ENCODE measurements at places on chromosomes 12 and 14.
A peak's percentile ranks its signal among the peaks of the same experiment; 100 is the strongest.

GRCh38 chr14:23569443-23570151 is 2.0 kb upstream of the AP1G2 start:
- DNase-seq = peak; percentile 16

DNA sequence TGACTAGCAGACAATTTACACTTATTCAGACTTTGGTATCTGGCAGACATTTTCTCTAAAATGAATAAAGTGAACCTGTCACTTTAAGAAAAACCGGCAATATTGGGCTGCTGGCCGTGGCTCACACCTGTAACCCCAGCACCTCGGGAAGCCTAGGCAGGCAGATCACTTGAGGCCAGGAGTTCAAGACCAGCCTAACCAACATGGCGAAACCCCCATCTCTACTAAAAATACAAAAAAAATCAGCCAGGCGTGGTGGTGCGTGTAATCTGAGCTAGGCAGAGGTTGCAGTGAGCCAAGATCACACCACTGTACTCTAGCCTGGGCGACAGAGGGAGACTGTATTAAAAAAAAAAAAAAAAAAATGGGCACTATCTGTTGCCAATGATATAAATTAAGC is 11.5 kb downstream of the DUSP16 start:
- no peak for DNase-seq

DNA sequence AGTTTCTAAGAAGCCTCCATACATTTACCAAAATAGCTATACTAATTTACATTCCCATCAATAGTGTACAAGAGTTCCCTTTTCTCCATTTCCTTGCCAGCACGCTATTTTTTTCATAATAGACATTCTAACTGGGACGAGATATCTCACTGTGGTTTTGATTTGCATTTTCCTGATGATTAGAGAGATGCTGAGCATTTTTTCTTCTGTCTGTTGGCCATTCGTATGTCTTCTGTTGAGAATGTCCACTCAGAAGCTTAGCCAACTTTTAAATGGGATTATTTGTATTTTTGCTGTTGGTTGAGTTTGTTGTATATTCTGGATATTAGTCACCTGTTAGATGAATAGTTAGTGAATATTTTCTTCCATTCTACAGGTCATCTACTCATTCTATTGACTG is 144.1 kb downstream of the PRKD1 start:
- DNase-seq = no peak

DNA sequence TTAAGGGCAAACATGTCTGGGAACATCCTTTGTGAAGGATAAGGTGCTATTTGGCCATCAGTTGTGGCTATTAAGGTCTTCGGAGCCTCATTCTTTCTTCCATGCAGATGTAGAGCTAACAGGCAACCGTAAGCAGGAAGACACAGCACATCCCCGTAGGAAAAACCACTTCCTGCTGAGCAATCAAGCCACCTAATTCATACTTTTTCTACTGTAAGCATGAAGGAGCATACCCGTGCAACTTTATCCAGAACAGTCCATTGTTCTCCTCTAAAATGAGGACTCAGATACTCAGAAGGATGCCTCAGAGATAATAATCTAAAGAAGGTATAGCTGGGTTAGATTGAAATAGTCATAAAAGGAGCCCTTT is 232.0 kb downstream of the PPM1H start:
- DNase-seq = no peak

DNA sequence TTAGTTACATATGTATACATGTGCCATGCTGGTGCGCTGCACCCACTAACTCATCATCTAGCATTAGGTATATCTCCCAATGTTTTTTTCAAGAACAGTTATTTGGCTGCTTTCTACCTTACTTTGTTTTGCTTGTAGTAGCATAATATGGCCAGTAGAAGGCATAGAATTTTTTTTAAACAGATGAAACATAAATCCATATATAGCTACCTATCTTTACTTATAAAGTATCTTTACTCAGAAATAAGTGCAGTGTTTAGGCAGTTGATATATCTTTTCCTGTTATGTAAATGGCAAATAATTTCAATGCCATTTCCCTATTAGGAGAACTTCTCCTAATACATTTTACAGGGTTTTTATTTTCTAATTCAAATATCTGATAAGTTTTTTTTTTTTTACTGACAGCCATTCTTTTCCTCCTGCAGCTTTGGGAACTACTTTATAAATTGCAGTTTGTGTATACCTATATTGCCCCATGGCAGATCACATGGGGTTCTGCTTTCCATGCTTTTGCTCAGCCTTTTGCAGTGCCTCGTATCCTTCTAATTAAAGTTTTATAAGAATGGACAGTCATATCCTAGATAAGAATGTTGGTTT is 143.1 kb downstream of the PCNX1 start:
- no peak for DNase-seq

DNA sequence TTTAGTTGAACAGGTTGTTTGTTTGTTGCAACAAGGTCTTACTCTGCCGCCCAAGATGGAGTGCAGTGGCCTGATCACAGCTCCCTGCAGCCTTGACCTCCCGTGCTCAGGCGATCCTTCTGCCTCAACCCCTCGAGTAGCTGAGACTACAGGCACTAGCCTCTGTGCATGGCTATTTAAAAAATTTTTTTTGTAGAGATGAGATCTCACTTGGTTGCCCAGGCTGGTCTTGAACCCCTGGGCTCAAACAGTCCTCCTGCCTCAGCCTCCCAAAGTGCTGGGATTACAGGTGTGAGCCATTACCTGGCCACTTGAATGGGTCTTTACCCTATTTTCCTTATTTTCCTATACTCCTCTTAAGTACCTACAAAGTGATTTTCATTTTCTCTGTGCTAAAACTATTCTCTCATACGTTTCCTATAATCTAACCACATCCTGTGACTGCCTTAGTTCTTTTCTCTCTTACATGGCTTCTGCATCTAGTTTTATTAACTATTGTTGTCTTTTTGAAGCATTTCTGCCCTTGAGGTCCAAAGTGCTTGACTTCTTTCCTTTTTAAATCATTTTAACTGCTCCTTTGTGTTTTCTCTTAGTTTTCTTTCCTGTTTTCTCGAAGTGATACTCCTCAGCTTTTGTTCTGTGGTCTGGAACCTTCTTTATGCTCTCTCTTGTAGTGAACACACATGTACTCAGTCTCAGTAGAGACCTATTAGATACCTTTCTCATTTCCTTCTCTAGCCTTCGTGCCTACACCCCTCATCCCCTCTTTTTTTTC is 14.1 kb downstream of the GPX2 start:
- no peak for DNase-seq

DNA sequence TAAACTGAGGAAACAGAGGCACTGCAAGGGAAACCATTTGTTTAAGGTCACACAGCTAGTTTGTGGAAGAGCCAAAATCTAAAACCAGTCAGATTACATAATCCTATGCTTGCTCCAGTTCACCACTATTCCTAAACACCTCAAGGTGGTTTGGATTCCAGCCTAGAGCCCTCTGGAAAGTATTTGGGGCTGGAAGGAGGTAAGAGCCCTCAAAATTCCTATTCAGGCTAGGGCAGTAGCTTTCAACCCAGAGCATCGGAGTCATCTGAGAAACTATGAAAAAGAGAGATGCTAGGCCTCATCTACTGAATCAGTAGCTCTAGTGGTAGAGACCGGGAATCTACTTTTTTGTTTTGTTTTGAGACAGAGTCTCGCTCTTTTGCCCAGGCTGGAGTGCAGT is 16.0 kb upstream of the SPPL3 start:
- DNase-seq = no peak

DNA sequence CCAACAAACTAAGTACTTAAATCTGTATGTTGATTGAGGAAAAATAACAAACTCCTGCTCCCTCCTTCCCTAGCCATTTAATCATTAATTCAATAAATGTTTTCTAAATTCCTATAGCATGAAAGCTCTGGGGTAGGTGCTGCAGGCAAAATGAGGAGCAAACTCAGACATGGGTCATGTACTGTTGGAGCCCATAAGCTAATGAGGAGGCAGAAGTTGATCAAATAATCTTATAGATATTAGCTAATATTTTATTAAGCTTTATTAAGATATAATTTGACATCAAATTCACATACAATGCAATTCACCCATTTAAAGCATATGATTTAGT is 70.6 kb downstream of the SYNE2 start:
- no peak for DNase-seq

DNA sequence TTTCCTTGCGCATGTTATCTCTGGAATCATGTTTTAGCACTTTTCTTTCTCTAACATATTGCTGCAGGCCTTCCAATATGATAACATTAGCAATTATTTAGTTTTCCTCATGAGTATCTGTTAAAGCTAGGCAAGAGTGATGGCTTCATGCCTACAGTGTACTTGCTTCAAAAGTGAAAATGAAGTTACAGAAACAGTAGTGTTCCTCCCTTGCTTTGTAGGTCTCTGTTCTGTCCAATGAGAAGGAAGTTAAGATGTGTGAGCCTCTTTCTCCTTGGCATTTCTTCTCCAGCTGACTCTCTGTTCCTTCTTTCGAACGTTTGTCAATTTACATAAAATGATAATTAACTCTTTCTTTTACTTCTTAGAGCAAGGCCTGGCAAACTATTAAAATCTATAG is 22.2 kb downstream of the LRRIQ1 start:
- no peak for DNase-seq
